ENCODE measurements at places on chromosomes 3 and 15. TPM values are rescaled to one million over a fixed set of nuclear protein-coding genes. Genes with fewer than 3 reads are reported as not detected.

Gene METTL6
- total RNA-seq = 18.6 TPM

Gene CPN2
- 0.72 TPM for total RNA-seq

Gene MRPL3
- total RNA-seq = 77.3 TPM

Gene ISLR2
- total RNA-seq = 1.1 TPM

Gene EXD1
- total RNA-seq = not detected

Gene SMCO1
- total RNA-seq = not detected

Gene C3orf85
- total RNA-seq = not detected

Gene CCR1
- 13.8 TPM for total RNA-seq

Gene SH2D7
- total RNA-seq = not detected

Gene SEC22C
- total RNA-seq = 43.6 TPM

GRCh38 chr3:103617961-103618360, 1183.1 kb downstream of the ZPLD1 start:
- no peak for DNase-seq

DNA sequence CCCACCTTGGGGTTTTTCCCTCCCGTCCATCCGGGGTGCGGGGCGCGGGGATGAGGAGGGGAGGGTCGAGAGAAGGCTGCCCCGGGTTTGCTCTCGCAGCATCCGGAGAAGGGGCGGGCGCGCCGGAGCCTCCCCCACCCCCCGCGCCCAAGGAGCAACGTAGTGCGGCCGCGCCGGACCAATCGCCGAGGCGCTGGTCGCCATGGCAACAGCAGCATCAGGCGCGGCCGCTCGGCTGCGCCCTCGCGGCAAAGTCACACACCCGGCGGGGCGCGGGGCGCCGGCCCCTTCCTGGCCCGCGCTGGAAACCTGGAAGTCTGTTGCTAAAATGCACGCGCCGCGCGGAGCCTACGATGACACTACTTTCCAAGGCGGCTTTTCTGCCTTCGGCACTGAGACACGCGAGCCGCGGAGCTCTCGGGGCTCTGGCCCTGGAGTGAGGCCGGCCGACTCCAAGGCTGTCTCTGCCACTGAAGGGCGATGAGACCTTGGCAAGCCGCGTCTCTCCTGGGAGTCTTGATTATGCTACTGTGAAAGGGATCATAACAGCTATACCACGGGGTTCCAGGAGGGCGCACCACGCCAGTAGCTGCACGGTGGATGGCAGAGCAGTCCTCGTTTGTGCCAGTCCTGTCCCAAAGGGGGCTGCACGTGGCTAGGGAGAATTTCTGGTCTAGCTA, at the start of gene IQSEC1:
IQSEC1 (minus strand) TSS at position 104 of the 680 bp plus-strand sequence. CDS start 415 bp downstream, outside the sequence.
- DNase-seq = peak; percentile 84

- no peak for DNase-seq
Observed at GRCh38 chr3:95474338-95474737, 1340.1 kb upstream of the EPHA6 start.

GRCh38 chr15:92327033-92327432, 66.6 kb upstream of the ST8SIA2 start:
- DNase-seq = no peak

DNA sequence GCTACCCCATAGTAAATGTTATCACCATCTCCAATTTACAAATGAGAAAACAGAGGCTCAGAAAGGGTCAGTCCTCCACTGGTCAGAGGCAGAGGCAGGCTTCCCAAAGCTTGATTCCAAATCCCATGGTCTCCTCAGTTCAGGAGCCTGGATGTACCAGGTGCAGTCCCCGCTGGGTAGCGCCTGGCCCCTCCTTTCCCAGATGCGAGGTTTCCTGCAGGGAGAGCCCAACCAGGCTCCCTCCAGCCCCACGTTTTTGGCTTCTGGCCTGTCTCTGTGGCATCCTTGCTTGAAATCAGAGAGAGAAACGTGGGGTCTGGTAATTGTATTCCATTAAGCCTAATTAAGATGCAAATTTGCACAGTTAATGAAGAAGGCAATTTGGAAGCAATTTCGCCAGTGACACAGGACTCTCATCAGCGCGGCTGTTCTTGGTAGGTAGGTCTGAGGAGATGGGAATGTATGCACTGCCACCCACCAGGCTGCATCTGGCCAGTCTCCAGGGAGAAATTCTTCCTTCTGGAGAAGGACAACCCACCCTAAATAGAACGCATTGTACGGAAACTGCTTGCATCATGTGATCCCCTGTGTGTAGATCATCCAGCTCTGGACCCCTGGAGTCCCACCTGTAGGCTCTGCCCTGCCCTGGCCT, 50.5 kb downstream of the HRH1 start:
- DNase-seq = no peak

- DNase-seq = no peak
Observed at GRCh38 chr3:94520364-94520763, 457.5 kb downstream of the NSUN3 start.

DNA sequence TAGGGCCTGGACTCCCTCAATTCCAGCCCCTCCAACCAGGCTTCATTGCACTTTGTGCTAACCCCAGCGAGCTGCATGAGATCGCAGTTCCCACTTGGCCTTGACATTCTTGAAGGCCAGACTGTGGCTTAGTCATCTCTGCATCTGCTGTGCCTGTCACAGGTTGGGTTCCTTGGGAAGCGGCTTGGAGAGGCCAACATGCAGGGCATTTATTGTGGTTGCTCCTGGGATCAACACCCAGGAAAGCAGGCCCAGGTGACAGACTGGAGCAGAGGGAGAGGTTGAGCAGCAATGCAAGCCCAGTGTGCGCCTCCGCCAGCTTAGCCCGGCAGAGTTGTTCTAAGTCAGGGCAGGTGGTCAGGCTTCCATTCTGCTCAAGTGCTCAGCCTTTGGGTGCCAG, 10.5 kb downstream of the ABCF3 start:
- DNase-seq = no peak

- no peak for DNase-seq
Observed at GRCh38 chr3:193793123-193793522, 200.1 kb downstream of the OPA1 start.

DNA sequence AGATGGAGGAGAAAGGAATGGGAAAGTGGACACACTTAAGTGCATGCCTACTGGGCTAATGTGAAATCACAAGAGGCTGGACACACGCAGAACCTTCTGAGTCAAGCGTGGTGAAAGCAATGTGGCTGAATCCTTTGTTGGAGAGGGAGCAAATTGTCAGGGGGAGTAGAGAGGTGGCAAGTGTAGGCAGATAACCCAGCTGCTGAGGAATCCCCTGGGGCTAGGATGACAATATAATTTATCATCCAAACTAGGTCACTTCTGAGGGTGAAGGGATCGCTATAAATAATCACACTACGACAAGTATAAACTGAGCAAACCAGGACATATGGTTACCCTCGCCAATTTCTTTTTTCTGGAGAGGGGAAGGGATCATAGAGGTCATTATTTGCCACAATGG, 28.7 kb downstream of the TAMM41 start:
- peak; percentile 22 for DNase-seq

GRCh38 chr3:115227461-115227860, 80.4 kb upstream of the ZBTB20 start:
- DNase-seq = no peak

DNA sequence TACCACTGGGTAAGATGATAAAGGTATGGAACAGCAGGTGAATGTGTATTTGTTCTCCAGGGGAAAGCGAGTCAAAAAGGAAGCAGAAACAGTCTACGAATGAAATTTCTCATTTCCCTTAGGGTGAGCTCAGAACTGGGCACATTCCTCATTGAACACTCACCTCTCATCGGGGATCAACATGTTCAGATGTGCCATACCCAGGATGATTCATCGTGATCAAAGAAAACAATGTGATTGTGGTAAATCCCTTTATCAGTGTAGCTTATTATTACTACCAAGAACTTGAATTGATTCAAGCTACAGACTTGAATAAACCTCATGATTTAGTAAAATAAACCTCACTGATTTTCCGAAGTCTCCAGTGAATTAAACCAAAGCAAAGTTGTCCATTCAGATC, 72.1 kb downstream of the GJD2 start:
- DNase-seq = no peak

- DNase-seq = no peak
Observed at GRCh38 chr15:74696808-74697207, 984 bp upstream of the EDC3 start.

GRCh38 chr3:81692766-81693165, 68.7 kb downstream of the GBE1 start:
- DNase-seq = no peak

DNA sequence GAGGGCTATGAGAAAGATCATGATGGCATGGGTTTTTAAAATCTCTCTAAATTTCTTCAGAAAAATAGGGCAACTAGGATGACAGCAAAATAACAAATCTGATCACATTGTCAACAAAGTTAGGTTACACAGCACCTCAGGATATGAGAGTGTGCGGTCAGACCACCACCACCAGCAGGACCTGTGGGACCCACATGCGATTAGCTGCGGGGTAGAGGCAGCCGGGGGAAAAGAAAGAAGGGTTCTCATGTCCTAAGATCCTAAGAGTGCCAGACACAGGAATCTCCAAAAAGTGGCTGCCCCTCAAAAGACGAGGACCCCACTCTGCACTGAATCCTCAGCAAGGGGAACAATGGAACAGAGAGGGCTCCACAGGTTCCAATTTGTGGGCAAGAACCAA, 15.6 kb downstream of the CHRNA3 start:
- no peak for DNase-seq

DNA sequence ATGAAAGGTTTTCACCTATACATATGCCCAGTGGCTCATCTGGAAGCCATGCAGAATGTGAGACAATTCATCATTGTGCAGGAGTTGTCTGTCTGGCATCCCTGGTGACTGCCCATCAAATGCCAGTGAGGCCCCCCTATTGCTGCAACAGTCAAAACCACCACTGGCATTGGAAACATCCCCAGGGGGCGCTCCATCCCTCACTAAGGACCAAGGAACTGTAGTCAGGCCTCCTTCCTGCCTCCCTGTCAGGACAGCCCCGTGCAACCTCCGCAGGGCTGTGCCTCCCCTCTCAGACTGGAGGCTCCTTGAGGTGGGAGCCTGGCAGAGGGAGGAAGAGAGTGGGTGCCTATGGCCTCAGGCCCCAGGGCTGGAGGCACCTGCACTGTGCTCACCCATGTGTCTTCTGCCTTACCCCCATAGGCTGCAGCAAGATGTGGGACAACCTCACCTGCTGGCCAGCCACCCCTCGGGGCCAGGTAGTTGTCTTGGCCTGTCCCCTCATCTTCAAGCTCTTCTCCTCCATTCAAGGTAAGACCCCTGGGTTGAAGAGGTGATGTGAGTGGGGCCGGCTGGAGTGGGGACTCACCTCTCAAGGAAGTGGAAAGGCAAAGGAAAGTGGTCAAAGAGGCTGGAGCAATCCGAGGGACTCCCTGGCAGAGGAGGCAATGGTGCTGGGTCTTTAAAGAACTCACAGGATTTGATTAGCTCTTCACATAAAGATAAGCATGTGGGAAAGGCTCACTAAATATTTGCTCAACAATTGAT, 16.5 kb downstream of the VIPR1 start:
- DNase-seq = no peak

GRCh38 chr3:114427285-114428043, 133.6 kb downstream of the TIGIT start:
- DNase-seq = no peak

- peak; percentile 46 for DNase-seq
Observed at GRCh38 chr3:192850451-192850981, 67.1 kb downstream of the MB21D2 start.

- no peak for DNase-seq
Observed at GRCh38 chr15:99306694-99307338, 55.5 kb downstream of the LRRC28 start.

DNA sequence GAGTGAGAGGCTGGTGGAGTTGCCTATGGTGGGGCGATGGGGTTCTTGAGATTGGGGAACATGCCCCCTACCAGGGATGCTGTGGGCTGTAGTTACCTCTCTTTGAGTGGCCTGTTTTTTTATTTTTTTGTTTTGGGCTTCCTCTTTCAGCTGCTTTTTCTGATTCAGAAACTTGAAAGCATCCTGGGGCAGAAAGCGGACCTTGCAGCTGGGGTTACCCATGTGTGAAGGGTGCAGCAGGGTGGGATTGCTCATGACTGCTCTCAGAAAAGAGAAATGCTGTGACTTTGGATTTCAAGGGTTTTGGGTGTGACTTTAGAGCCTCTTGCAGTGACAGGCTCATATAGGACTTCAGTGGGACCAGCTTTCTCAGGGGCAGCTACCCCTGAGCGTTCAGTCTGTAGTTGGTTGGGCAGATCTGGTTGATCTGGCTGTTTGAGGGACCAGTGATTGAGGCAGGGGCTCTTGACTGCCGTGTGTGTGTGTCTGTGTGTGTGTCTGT, 1.8 kb downstream of the LIMD1 start:
- DNase-seq = no peak

DNA sequence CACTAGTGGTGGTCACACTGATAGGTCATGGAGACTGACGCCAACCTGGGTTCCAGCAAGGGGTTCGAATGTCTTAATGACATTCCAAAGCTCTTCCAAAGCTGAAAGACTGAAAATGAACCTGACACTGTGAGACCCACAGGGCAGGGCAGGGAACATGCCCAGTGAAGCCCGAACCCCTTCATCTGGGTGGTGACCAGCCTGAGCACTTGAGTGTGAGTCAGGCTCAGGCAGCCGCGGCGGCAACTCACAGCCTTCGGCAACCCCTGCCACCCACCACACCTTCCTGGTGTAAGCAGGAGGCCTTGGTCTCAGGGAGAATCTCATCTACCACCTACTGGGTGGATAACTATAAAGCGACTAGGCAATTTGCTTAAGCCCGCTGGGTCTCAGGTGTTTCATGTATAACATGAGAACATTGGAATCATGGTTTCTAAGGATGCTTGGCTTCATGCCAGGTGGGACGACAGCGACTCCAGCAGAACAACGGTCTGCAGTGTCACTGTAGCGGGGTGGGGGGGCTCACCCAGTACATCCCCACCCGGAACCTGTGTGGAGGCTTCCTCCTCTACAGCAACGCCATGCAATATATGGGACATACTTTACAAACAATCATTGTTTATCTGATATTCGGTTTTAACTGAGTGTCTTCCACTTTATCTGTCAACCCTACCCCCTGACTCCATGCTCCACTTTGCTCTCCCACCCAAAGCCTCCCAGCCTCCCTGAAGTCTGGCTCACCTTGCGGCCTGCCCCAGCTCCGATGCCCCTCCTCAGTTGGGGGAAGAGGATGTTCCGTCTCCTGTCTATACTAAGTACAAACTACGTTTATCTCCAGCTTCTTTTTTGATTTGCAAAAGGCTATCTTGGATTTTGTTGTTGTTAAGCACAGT, 125.0 kb upstream of the MEF2A start:
- DNase-seq = no peak

GRCh38 chr3:194945508-194945907, 259.8 kb downstream of the FAM43A start:
- DNase-seq = no peak
